ENCODE measurements at places on chromosomes 5 and 9.

DNA sequence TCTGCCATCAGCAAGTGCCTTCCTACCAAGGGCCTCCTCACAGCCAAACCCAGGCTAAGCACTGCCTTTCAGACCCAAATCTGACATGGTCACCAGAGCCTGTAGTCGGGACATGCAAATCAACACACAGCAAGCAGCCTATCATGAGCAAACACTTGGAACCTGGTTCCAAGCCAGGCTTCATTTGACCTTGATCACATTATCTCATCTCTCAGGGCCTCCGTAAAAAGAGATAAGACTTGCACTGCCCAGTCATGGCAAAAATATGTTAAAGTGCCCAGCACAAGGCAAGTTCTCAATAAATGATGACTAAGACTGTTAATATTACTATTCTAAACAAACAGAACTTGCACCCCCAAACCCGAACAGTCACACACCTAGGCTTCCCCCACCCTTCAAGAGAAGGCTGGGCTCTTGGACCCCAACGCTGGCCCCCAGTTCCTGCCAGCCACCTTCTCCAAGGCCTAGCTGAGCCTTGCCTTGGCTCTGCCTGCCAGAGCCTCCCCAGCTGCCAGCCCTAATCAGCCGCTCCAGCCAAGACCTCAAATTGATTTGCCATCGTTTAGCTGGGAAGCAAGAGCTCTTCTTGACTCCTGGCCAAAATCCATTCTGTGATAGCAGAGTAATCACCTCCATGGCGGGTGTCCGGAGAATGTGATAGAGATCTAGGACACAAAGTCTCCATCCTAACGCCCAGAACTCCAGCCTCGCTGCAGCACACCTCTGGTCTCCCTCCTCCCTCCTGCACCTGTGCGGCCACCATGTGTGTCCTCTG lies 18.7 kb downstream of the CPLX2 start:
- DNase-seq, result no peak

GRCh38 chr9:16030528-16031185 lies 477.8 kb downstream of the CCDC171 start:
- peak; percentile 8 for DNase-seq

- no peak for DNase-seq
These were observed 9.4 kb upstream of the PLEKHG4B start for GRCh38 chr5:82570-82969.

DNA sequence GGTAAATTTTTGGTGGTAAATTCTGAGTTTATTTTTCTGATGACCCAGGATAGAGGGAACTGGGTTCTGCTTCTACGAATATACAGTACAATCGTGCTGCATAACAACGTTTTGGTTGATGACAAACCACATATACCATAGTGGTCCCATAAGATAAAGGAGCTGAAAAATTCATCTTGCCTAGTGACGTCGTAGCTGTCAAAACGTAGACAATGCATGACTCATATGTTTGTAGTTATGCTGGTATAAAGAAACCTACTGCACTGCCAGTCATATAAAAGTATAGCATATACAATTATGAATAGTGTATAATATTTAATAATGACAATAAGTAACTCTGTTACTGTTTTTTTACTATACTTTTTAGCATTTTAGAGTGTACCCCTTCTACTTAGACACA lies 244.0 kb downstream of the GAS1 start:
- DNase-seq, result no peak

- no peak for DNase-seq
These were observed 31.3 kb downstream of the ISOC1 start for GRCh38 chr5:129125819-129126218.

DNA sequence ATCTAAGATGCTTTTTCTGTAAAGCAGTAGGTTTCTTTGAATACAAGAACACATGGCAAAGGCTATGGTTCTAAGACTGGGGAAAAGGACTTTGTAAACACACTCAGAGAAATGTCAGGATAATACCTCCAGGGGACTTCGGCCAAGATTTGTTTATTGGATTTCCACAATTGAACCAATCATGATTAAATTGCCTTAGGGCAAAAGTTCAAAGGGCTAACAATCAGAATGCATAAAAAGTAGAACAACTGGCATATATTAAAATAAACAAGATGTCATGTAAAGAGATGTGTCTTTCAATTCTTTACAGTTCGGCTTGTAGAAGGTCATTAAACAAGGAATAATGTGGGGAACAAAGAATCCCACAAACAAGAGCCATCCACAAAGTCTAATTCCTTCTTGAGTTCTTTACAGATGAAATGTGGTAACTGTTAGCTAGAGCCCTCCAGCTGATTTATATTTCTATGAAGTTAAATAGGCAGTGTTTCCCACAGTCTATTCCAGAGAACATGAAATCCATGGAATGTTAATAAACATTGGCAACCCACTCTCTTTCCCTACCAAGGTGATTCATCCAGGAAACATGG lies 565.5 kb downstream of the ZNF608 start:
- DNase-seq, result no peak

DNA sequence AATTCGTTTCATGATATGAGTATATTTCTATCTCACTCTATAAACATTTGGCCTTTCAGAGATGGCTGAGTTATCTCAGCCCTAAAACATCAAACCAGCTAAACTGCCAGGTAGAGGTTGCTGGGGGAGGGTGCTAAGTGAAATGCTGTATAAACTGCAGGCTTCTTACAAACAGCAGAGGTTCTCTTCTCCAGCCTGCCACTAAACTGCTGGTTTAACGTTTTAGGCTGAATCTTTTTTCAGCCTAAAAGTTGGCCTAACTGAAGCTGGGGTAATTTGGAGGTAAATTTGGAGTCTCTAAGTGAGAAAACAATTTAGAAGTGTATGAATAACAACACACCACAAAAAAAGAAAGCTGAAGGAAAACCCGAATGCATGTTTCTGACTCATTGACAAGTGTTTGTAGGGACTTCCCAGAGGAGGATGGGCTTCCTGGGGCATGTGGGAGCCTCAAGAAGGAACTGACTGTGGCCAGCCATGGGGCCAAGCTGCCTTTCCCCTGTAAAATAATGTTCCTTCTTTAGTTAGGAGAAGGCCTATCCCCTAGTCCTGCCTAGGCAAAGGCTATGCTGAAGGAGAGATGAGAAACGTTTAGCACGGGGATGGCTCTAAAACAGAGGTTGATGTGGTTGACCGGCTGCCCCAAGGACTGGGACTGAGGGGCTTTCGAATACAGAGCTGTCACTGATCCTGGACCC lies 44.3 kb downstream of the SLC28A3 start:
- peak; percentile 32 for DNase-seq

GRCh38 chr5:57772512-57772911 lies 289.9 kb upstream of the ACTBL2 start:
- no peak for DNase-seq

DNA sequence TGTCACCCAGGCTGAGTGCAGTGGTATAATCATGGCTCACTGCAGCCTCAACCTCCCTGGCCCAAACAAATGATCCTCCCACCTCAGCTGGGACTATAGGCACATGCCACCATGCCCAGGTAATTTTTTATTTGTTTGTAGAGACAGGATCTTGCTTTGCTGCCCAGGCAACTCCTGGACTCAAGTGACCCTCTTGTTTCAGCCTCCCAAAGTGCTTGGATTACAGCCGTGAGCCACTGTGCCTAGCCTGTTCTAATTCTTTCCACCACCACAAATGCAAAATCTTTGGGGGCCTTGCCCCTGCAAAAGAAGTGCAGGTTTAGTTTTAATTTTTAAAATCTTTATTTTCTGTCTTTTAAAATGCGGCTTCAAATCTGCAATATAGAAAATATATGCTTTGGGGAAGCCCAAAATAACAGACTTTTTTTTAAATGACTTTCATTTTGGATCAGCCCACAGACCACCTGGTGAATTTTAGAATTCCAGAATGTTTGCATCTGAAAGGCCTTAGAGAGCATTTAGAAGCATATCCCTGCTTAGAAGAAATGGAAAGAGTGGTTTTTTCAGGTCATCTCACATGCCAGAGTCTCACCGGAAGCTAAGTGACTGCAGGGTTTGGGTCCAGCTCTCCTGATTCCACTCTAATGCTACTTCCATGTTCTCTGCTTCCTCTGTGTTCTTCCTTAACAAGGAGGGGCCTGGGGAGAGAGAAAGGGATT lies 111.4 kb upstream of the FER start:
- DNase-seq, result no peak

- no peak for DNase-seq
These were observed 105.9 kb downstream of the DMXL1 start for GRCh38 chr5:119176785-119177184.

GRCh38 chr5:53943938-53944337 lies 366.4 kb downstream of the ARL15 start:
- DNase-seq, result no peak

- DNase-seq, result no peak
These were observed 433.4 kb upstream of the TNC start for GRCh38 chr9:115551396-115551795.

DNA sequence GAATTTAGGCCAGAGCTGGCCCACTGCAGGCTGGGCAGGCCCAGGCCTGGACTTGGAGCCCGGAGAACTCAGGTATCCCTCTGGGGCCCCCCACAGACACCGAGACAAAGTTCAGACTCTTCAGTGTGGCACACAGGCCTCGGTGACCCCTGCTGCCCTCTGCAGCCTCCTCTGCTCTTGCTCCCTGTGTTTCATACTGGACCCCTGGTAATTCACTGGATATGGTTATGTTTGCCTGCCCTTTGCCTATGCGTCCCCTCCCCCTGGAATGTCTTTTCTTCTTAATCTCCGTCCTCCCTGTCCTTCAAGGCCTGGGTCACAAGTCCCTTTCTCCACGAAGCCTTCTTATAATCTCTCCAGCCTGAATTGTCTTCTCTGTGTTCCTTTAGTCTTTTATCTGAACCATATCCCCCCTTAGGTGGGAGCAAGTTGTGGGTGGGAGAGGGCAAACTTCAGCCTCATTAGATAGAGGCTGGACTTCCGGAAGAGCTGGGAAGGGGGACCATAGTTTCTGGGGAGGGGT lies 30.1 kb downstream of the GSN start:
- DNase-seq, result no peak

- no peak for DNase-seq
These were observed 34.8 kb downstream of the THBS4 start for GRCh38 chr5:80069918-80070318.

GRCh38 chr9:37968228-37968701 lies 64.3 kb upstream of the SLC25A51 start:
- DNase-seq, result no peak

DNA sequence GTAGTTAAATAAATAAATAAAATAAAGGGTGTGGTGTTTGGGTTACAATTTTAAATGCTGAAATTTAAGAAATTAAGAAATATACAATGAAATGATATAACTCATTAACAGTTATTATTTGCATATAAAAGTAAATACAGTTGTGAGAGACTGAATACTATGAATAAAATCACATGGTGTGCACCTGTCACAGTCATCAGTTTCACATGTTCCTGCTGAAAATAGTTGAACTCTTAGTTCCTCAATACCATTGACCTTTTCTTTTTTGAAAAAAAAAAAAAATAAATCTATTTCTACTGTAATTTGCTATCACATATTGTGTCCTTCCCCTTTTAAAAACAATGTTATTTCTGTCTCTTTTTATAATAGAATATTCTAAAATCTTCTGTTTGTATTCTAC lies 130.9 kb upstream of the CHD1 start:
- no peak for DNase-seq

- no peak for DNase-seq
These were observed 79.6 kb downstream of the ANXA2R start for GRCh38 chr5:42960506-42960905.

- DNase-seq, result no peak
These were observed 1029.9 kb upstream of the WWC1 start for GRCh38 chr5:167261309-167262100.

DNA sequence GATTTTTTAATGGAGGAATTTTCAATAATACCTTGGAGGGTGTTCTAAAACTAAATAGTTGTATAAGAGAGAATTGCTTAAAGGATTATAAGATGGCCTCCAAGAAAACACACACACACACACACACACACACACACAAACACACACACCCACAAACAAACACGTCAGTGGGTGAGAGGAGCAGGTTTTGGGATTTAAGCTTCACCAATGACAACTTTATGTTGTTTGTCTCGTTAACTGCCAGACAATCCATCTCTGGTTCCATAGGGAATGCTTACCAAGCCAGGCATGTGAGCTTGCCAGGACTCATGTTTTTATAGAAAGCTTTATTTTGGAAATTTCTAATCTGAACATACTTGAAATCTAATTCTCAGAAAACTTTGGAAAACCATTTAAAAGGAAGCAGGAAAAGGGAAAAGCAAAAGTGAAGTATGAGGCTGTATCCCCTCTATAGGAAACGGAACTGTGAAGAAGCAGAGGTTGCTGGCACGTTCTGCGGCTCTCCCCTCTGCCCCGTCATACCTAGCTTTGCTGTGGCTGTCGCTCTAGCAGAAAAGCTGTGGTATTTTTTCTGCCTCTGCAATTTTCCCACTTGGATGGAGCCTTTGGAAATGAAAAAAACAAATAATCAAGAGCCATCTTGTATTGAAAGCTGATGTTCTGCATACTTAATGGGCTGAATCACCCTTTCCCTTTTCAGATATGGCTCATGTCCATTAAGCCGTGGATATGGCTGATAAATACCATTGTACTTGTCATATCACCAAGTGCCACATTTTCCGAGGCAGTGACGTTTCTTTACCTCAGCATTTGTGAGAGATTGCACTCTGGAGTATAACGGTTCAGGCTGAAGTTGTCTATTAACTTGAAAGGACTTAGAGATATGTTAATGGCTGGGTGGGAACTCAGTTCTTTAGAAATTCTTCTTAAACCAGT lies 112.7 kb downstream of the NTRK2 start:
- DNase-seq, result no peak

- no peak for DNase-seq
These were observed 4.1 kb downstream of the DAPK1 start for GRCh38 chr9:87501806-87502205.

DNA sequence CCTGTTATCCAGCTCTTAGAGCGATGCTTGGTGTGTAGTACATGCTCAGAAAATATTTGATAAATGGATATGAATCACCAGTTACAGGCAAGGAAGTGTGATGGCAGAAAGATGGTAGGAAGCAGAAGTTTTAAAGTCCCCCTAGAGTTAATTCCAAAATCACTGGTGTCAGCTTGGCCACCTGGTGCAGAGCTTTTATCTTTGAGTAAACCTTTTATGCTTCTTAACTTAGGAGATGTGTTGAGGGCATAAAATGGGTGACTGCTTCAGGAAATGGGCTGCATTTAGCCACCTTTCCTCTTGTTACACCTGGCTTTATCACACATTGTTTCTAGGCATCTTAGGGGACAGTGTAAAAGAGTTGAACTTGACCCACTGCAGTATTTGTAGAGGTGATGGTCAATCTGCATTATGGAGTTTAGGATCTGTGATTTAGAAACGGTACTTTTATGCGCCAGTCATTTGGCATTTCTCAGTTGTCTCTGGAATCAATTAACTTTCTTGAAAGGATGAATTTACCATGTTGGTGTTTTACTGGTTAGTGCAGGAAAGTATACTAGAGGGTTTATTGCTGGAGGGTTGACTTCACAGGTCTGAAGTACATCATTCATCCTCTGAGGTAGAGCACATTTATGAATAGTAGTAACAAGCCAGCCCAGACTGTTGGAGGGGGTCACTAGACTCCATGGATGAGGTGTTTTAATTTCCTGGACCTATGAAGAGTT lies 7.5 kb upstream of the FAM120AOS start:
- DNase-seq, result no peak

- DNase-seq, result no peak
These were observed 21.2 kb downstream of the NSUN2 start for GRCh38 chr5:6611334-6612256.

GRCh38 chr9:88161144-88161543 lies 22.9 kb upstream of the SPATA31C2 start:
- no peak for DNase-seq
